ENCODE measurements at places on chromosomes 4 and X.
A peak's percentile ranks its signal among the peaks of the same experiment; 100 is the strongest.

DNA sequence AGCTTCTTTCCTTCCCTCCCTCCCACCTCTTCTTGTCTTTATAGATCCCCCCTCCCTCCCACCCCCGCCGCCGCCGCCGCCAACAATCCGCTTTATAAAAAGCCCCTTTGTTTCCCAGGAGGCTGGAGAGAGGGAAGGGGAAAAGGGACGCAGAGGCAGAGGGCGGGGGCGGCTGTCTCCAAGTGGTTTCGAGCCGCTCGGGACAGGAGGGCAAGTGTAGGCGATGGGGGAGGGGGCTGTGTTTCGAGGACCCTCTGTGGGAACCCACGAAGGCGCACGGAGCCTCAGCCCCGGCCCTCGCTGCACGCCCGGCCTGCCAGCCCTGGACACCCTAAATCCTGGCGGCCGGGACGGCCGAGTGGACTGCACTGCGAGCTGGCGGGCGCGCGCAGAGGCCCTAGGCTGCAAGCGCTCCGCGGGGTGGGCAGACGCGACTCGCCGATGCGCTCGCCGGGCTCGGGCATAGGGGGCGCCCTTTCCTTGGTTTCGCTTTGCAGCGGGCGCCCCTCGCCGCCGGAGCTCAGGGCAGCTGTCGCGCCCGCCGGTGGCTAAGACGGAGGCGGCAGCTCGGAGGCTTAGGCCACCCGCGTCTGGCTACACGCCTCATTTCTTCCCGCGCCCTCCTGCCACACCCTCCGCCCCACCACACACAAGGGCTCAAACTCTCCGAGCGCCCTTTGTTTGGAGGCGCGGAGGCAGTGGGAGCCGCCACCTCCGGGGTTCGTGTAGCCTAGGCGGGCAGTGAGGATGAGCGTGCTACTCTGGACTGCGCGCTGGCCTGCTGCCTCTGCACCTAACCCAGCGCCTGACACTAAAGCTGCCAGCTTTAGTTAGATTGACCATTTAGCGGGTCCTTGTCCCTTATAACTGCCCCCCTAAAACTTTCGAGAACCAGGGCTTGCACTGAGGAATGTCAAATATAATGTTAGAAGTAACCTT lies 2.2 kb downstream of the MAMLD1 start:
- peak; percentile 31 for DNase-seq

- no peak for DNase-seq
These were observed 85.0 kb downstream of the VCX3A start for GRCh38 chrX:6449946-6450345.

- DNase-seq, result peak; percentile 80
These were observed 35.1 kb downstream of the ENPEP start for GRCh38 chr4:110510955-110511544.

GRCh38 chr4:36333303-36333877 lies 52.0 kb downstream of the DTHD1 start:
- DNase-seq, result no peak

GRCh38 chr4:97924341-97924958 lies 218.8 kb downstream of the STPG2 start:
- DNase-seq, result no peak

- no peak for DNase-seq
These were observed 67.0 kb downstream of the TRMT44 start for GRCh38 chr4:8507624-8508023.

DNA sequence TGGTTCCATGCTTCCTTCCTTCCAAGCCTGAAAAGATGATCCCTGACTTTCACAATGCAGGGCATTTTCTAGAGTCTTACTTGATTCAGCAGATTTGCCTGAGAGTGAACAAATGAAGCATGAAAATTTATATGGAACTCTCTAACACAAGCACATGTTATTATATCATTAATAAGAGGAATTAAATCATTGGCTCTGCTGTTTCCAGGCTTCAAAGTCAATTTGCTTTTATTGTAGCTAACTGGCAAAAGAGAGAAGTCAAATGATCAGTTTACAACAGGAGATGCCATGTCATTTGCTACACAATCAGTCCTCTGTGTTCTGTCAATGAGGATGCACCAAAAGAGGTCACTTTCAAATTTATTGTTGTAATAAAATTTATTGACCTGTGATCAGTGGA lies 101.5 kb upstream of the UGT8 start:
- no peak for DNase-seq

DNA sequence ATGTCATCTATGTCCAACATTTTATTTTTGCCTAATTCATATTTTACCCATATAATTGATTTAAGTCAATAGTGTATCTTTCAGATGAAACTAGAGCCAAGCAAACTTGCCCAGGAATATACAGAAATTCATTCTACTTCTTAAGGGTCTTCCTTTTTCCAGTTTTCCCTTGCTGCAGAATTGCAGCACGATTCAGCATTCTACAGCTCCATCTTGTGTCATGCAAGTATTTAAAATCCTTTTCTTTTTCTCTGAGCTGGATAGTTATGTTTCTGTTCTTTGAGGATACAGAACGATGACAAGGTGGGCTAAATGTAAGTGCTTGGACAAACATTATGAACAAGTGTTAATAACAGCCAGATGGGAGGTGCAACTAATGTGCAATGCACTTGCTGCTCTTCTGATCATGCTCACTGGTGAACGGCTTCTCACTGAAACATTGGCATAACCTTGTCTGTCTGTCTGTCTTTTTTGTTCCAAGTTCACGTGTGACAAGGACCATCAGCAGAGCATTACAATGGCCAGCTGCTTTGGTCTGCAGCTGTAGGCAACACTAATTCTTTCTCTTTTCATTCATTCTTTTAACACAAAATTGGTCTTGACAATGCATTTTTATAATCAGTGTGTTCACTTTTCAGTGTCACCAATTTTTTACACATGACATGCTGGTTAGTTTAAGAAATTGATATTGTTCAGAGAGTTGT lies 1821.7 kb downstream of the ARAP2 start:
- DNase-seq, result no peak

- DNase-seq, result no peak
These were observed 779.0 kb upstream of the INTU start for GRCh38 chr4:126853715-126854114.

- DNase-seq, result no peak
These were observed 166.6 kb downstream of the EFNB1 start for GRCh38 chrX:68995386-68995779.

DNA sequence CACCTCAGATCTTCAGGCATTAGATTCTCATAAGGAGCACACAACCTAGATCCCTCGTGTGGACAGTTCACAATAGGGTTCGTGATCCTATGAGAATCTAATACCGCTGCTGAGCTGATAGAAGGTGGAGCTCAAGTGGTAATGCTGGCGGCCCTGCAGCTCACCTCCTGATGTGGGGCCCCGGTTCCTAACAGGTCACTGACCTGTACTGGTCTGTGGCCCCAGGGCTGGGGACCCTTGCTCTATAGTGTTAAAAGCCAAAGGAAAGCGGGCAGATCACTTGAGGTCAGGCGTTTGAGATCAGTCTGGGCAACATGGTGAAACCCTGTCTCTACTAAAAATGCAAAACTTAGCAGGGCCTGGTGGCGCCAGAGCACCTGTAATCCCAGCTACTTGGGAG lies 1047.0 kb upstream of the FTHL17 start:
- no peak for DNase-seq

Data from NAMALWA (cell line).